ENCODE measurements at places on chromosomes 2 and 18.

- DNase-seq: no peak
These were observed 62.4 kb downstream of the WDPCP start for GRCh38 chr2:63525905-63526304.

DNA sequence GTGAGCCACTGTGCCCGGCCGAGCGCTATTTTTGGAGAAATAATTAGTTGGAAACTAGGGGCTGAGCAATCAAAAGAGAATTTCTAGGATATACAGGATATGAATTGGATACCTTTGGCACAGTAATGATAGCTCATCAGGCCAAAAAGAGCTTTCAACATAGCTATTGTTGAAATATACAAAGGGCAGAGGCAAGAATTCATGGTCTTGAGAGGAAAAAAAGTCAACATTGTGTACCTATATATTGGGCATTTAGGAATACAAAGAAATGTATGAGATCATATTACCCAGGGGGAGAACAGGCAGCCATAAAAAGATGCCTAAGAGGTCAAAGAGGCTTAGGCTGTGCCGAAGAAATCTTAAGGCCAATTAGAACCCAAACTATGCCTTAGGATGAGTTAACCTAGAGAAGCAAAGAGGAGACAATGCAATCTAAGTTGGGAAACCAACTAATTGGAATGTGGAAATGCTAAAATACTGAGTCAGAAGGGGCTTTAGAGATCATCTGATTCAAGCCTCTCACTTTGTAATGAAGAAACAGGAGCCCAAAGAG lies 99.0 kb downstream of the RBBP8 start:
- no peak for DNase-seq

- DNase-seq: peak; percentile 92
These were observed 174.0 kb downstream of the TGIF1 start for GRCh38 chr18:3623769-3624545.

GRCh38 chr2:18918280-18918679 lies 328.9 kb upstream of the NT5C1B start:
- DNase-seq: no peak

- no peak for DNase-seq
These were observed 481.3 kb upstream of the CHAC2 start for GRCh38 chr2:53286345-53286744.

DNA sequence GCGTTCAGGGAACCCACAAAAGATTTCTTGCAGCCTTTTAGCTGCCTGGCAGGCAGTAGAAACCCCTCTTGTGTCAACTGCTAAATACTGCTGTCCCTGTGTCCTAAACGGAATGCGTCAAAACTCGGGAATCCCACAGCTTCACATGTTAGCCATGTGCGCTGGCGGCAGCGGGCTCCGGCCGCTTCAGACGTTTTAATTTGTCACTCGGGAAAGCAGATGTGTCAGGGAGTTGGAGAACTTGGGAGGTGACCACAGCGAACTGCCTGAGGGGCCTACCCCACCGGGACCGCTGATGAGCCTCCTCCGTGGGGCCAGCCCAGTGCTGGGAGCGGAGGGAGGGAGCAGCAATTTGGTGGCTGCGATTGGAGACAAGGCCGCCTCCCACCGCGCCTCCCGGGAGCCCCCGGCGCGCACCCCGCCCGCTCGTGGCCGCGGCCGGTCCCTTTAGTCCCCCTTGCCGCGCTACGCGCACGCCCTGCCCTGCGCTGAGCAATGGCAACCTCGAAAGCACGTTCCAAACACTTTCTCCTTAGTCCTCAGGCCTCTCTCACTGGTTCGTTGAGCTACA lies 146.1 kb upstream of the SATB2 start:
- DNase-seq: no peak

- DNase-seq: no peak
These were observed 562.8 kb downstream of the TNS1 start for GRCh38 chr2:217440000-217440399.

- DNase-seq: no peak
These were observed 117.5 kb upstream of the SNTG2 start for GRCh38 chr2:833180-833579.

- peak; percentile 84 for DNase-seq
These were observed 85.1 kb upstream of the ATL2 start for GRCh38 chr2:38462121-38462661.

DNA sequence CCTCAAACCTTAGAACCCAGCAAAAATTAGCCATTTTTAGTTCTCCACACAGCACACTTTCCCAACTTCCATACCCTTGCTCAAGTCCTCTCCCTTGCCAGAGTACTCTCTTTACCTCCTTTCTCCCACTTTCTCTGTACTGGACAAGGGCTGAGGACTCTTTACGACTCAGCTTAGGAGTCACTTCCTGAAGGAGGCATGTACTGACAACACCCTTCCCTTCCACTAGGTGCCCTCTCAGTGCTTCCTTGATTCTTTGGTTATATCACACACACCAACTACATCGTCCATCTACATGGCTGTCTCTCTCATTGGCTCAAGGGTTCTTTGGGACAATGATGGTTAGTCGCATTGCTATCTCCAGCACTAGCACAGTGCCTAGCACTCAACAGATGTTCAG lies 5.2 kb upstream of the C18orf63 start:
- no peak for DNase-seq

DNA sequence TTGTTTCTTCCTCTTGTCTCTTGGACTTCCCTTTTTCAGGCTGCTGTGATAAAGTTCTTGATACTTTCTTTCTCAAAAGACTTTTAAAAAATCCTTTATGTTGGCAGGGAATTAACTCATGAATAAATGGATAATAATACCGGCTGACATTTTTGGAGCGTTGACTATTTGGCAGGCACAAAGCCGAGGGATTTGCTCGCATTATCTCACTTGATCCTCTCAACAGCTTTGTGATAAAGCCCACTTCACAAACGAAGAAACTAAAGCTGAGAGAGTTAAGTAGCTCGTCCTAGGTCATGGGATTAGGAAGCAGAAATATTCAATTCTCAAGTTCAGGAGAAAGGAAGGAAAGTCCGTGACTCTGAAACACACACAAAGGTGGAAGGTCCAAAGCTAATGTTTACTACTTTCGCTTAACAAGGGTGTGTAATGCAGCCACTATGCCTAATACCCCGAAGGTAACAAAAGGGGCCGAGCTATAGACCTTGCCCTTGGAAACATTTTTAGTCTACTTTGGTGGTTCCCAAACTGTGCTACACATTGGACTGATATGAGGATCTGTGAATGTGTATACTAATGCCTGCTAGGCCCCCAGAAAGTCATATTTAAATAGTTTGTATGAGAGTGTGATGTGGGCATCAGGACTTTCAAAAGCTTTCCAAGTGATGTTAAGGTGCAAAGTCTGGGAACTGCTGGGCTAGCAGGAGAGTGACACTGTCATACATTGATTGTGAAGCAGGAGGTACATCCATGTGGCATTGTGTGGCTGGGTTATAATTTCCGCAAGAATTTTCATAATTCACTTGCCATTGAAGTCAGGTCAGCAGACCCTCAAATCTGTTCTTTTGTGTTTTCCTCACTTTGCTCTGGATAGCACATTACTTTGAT lies 508.4 kb downstream of the PLCL1 start:
- DNase-seq: no peak

DNA sequence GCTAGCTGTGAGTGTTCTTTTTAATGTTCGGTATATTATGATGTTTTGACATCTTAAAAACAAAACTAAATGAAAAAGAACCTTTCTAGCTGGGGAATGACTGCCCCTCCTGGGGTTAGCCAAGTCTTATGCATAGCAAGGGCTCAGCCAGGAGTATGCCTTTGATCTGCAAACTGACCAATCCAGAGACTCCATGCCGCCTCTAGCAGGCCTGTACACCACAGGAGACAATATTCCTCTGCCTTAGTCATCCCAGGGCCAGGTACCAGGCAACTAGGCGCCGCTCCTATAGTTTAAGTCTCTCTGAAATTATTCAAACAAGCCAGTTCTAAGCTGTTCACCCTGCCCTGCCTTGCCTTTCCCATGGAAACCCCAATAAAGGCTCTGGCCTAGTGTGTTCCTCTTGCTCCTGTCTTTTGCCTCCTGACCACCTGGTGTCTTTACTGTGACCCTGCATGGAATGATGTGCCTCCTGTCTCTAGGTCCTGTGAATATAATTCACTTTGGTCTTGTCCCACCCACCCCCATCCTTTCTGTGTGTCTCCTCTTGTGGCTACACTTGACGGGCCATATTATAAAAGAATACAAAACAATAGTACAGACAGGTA lies 52.0 kb upstream of the CHN1 start:
- DNase-seq: no peak

GRCh38 chr2:161983866-161984265 lies 90.1 kb downstream of the DPP4 start:
- no peak for DNase-seq

DNA sequence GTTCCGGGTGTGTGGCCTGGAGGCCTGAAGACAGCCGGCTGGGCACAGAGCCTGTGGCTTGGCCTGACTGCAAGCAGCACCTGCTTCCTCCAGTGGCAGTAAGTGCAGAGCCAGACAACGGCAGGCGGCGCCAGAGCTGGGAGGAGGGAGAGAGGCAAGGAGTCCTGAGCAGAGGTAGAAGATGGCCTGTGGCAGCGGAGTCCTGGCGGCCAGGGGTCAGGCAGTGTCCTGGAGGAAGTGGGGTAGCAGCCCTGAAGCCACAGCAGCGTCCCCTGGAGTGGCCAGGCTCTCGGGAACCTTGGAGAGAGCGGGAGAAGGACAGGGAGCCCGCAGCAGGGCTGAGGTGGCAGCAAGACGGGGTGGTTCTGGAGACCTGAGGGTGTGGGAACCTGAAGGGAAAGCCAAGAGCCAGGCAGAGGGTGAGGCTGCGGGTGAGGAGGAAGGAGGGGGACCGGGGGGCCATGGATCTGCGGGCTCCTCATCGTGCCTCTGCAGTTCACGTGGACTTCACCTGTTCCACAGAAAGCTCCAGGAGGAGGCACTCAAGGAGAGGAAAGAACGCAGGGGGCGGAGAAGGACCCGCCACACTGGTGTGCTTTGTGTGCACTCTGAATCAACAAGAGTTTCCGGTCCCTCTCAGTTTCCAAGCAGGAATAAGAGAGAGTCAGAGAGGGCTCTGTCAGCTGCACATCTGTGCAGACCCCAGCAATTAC lies 85.9 kb downstream of the USP40 start:
- no peak for DNase-seq

DNA sequence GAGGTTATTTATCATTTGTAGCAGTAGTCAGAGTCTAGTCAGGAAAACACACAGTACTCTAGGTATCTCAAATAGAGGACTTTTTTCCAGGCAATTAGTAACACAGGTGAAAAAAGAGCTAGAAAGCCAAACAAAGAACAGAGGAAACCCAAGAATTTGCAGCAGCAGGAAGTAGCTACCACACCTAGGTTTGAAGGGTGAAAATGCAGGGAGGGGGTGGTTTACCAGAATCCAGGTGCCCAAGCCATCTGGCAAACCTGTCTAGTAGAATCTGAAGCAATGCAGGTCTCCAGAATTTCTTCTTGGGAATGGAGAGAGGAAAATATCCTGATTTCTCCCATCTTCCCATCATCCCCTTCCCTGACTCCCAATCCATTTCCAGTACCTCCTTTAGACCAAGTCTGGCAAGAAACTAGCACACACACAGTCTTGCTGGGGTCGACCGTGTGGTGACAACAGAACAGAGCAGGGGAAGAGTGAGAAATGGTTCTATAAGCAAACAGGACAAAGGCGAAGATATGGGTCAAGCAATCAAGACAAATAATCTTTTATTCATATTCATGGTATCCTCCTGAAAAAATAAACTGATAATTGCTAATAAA lies 231.9 kb upstream of the MMADHC start:
- no peak for DNase-seq

DNA sequence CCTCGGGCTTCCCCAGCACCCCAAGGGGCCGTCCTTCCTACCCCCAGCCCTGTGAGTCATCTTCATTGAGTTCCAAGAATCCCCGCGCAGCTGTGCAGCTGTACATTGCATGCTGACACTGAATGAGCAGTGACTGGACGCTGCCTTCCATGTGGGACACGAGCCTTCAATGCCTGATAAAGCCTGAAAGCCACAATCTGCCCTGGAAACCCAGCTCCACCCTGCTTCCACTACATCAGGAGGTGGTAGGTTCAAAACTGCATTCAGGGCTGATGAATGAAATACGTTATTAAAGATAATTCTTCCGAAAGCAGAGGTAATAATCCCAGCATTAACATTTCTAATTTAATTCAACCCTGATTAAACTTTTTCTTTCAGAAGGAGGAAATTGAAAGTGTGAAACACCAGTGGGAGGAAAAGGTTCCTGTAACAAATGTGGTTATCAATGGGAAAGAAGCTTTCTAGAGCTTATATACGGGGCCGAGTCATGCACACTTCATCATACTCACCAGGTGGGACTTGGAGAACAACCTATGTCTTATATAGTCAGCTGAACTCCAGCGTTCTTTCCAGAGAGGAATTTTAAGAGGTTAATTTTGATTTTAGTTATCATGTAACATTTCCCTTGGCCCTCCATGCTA lies 360.1 kb downstream of the LPIN1 start:
- DNase-seq: peak; percentile 93

DNA sequence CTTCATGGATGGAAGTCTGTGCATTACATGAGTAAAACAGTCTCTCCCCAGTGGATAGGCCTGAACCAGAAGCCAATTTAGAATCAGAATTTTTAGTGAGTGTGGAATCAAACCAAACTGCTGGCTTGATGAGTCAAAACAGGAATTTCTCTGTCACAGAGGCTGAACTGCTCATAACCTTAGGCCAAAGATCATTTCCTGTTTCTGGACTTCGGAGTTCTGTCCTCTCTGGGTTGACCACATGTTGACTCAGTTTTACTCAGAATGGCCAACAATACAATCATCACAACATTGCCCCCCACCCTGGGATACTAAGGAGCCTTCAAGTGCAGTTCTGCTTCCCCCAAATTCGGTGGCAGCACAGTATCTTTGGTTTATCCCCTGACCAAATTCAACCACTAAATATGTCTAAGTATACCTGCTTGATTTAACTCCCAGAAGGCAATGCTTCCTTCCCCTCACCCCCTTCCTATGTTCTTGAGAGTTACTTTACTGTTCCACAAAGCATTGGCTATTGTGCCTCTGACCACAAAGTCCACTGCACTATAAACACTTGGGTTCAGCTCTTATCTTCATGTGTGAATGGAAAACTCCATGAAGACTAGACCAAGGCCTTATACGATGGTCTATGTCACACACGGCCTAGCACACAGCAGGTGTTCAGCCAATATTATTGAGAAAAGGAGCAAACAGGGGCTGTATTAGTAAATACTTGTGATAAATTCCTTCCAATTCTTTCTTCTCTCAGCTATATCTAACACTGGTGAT lies 67.8 kb downstream of the NXPH2 start:
- no peak for DNase-seq

DNA sequence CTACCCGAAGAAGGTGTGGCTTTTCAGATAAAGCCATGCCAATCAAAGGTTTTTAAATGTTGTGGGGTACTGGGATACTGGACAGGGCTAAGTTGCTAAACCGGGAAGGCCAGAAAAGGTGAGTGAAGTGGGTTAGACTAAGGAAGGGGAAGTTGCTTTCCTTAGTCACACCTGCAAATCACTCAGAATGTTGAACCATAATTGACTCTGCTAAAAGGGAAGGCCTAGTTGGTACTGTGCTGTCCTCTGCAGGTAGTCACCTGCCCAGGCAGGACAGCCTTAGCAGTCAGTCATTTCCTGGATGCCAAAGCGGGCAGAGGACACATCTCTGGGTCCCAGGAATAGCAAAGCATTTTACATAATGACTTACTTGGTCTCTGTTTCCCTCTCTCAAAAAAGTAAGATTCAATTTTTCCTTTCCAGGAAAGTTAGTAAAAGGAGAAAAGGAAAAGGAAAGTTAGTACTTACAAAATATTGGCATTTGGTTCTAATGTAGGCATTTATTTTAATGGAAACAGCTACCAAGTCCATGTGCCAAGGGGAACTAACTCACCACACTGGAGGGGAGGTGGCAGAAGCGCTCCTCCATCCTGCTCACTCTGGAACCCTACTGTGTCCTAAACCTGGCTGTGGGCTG lies 60.3 kb downstream of the RFTN2 start:
- DNase-seq: no peak

Data from RWPE2 (cell line).